Caki2 (cell line): ENCODE measurements at places on chromosomes 12 and 14.

DNA sequence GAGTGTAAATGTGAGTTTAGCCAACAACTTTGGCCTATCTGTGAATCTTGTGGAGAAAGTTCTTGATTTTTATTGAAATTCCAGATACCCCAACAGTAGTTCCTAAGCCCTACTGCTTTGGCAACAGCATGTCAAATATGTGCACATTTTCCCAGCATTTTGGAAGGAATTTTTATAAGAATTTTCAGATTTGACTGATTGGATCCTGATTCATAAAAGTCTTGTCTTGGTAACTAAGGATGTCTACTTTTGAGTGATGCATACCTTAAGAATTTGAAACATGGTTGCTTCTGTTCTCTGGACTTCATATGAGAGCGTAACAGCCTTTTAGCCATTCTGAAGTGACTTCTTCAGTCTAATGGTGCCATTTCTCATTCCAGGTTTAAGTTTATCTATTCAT lies 106.7 kb downstream of the ANO4 start:
- DNase-seq: no peak

DNA sequence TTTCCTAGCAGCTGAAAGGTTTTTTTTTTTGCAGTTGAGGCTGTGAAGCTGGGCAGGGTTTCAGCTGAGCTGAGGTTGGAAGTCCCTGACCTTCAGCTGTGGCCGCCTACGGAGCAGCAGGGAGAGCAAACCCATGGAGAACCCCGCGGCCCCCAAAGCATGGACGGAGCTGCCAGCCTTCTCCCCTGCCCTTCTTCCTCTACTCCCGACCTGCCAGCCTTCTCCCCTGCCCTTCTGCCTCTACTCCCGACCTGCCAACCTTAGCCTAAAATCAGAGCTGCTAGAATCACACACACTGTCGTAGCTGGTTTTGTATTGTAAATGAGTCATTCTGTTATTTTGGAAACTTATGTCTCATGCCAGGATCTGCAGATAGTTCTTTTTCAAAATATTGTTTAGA lies 74.6 kb downstream of the PPP2R5C start:
- DNase-seq: no peak

- peak; percentile 73 for DNase-seq
Observed at GRCh38 chr14:74712499-74713394, at the start of the genes AREL1 and FCF1. Gene AREL1 (minus strand): TSS chr14:74713080. CDS start chr14:74685615, 27,465 bp downstream. Gene FCF1 (plus strand): TSS chr14:74713144. CDS start chr14:74713198, 54 bp downstream.

DNA sequence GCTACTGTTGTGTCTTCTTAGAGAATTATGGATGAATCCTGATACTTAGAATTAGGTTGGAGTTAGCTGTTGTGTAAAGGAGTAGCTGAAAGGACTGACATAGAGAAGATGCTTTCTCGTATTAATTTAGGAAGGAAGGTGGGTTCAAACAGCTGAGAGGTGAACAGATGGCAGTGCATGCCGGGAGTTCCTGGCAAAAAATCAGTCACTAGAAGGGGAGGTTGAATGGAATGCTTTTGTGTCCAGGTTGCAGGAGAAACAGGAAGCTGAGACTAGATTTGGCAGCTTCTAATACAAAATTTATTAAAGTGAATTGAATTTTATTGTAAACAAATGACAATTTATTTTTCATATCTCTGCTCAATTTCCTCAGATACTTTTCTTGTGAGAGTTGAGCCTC lies 70.8 kb downstream of the BTG1 start:
- no peak for DNase-seq

- no peak for DNase-seq
Observed at GRCh38 chr12:72323881-72324280, 51.7 kb downstream of the TRHDE start.
